Mesothelial cell of epicardium (in vitro differentiated cells): ENCODE measurements at places on chromosomes 16 and 17.

DNA sequence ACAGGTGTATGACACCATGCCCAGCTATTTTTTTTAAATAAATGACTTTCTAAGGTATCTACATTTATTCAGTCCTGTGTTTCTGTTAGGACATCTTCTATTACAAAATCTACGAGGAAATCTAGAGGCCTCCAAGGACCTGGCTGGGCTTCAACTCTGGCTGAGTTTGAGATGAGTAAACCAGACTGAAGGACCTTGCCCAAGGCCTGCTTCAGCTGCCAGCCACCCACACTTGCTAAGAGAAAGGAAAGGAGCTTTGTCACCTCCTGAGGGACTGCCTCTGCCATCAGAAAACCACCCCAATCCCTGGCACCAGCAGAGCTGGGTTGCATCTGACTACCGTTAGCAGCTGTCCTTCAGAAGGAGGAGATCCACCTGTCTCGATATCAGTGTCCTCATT lies 1.3 kb upstream of the MYO1D start:
- no peak for DNase-seq

GRCh38 chr17:35432176-35433074 lies at the start of gene SLFN12:
TSS of gene SLFN12 (minus strand) at chr17:35432500. CDS start at chr17:35423028, 9,472 bp downstream.
- DNase-seq, result no peak

DNA sequence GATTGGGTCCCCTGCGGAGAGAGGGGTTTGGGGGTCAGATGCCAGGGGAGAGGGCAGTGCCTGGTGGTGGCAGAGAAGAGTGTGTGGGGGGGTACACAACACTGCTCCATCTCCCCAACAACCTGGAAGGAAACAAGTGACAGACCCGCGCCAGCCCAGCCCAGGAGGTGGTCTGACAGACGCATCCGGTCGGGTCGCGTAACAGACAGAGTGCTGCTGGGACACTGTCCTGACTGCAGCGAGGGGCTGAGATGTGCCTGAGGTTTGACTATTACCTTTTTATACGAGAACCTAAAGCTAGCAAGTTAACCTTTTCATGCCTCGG lies 16.2 kb downstream of the UNC13D start:
- no peak for DNase-seq

- peak; percentile 86 for DNase-seq
Observed at GRCh38 chr17:41812381-41813151, at the start of gene FKBP10. TSS of gene FKBP10 (plus strand) at chr17:41813004. CDS start at chr17:41813035, 31 bp downstream.

GRCh38 chr17:72631568-72631948 lies 460.9 kb downstream of the SLC39A11 start:
- DNase-seq, result no peak

- no peak for DNase-seq
Observed at GRCh38 chr17:12672947-12673346, 7.3 kb downstream of the MYOCD start.

- DNase-seq, result no peak
Observed at GRCh38 chr16:17026600-17027242, 444.0 kb downstream of the XYLT1 start.

GRCh38 chr17:36641877-36642845 lies 40.8 kb downstream of the MRM1 start:
- no peak for DNase-seq

- no peak for DNase-seq
Observed at GRCh38 chr16:3800019-3800418, 80.5 kb downstream of the CREBBP start.

DNA sequence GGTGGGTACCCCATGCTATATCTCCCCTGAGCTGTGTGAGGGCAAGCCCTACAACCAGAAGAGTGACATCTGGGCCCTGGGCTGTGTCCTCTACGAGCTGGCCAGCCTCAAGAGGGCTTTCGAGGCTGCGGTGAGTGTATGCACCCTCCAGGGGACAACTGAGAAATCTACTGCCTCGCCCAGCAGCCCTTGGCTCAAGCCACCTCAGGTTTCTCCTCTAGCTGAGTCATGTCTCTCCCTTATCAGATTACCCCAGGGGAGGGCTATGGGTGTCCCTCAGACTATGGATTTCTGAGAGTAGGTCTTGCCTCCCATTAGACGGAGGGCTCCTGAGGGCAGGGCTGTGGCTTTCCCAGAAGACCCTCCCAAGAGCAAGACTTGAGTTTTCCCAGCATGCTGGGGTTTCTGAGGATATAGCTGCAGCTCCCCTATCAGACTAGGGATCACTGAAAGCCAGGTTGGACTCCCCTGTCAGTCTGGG lies 6.7 kb downstream of the NEK8 start:
- DNase-seq, result no peak

DNA sequence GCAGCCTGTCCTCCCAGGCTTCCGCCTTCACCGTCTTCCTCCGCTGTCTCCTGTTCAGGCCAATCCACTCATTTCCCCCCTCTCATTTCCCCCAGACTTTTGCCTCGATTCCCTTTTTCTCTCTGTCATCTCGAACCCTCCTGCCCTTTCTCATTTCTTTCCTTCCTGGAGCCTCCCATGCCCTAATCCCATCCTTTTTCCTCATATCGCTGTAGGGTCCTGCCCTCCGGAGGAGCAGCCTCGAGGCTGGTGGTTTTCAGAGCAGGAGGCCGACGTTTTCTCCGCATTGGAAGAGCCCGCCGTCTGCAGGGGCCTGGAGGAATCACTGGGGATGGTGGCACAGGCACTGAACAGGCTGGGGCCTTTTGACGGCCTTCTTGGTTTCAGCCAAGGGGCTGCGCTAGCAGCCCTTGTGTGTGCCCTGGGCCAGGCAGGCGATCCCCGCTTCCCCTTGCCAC lies 597 bp downstream of the OVCA2 start:
- DNase-seq, result no peak

DNA sequence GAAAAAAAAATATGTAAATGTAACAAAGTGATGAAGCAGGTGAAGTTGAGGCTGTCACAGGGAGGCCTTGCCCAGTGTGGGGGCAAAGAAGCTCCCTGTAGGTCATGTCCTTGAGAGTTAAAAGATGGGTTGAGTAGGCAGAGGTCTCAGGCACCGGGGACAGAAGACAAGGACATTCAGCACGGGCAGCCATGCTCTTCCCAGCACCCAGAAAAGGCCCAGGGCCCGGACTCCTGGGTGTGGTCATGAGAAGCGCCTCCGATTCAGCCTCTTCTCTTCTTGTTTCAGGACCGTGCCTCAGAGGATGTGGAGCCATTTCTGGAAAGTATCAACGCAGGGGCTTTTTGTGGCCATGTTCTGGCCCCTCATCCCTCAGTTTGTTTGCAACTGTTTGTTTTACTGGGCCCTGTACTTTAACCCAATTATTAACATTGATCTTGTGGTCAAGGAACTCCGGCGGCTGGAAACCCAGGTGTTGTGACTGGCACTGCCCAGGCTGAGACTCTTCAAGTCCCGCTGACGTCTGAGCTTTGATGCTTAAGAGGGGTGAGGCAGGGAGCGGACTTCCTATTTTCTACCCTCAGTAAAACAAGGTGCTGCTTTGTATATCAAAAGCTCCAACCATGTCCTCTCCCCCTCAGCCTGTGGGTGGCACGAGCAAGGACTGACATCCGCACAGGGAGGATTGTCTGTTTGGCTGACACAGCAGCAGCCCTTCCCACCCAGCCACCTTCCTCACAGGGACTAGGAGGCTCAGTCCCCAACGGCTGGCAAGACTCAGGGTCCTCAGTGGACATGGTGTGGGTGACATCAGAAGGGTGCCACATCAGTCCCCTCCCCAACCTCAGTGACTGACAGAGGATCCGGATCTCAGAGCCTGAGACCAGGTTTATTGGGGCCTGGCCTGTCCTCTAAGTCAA lies 26.5 kb downstream of the PLA2G10 start:
- no peak for DNase-seq

- DNase-seq, result no peak
Observed at GRCh38 chr17:80778716-80779115, 212.9 kb upstream of the CHMP6 start.

DNA sequence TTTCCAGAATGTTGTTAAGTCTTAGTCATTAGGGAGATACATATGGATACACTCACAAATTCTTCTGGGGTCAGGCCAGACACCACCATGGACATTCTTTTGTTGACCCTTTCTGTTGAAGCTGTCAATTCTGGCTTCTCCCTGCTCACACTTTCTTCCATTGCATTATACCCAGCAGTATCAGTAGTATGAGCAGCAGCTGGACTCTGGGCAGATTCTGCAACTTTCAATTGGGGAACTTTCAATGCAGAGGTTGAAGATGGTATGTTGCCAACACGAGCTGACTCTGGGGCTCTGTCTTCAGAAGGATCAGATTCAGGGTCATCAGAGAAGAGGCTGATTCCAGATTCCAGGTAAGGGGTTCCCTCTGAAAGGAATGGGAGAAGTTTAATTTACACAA lies 45.8 kb downstream of the RND2 start:
- no peak for DNase-seq

DNA sequence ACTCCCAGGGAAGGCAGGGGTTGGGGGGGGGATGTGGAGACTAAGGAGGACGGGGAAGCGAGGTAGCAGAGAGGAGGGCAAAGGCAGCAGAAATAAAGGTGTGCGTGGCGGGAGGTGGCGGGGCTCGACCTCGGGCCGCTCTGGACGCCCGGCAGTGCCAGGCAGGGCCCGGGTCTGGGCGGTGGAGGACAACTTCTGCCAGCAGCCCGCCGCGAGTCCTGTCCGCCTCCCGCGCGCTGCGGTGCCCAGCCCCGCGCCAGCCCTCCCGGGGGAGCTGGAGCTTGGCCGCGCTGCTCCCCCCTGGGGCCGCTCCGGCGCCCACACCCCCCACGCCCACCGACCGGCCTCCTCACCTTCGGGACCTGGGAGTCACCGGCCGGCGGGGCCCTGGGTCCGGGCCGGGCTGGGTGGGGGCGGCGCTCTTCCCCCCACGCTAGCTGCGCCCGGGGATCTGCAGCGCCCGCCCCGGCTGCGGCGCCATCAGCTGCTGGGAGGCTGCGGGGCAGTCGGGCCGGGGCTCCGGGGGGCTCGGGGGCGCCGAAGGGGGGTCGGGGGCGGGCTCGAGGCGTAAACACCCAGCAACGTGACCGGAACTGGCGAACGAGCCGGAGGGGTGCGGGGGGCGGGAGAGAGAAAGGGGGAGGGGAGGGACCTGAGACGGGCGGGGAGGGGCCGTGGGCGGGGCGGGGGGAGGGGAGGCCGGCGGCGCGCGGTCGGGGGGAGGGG lies at the start of gene CCDC92B:
TSS of gene CCDC92B (minus strand) at position 595 of the 726 bp plus-strand sequence. CDS start 14,507 bp downstream, outside the sequence.
- no peak for DNase-seq

DNA sequence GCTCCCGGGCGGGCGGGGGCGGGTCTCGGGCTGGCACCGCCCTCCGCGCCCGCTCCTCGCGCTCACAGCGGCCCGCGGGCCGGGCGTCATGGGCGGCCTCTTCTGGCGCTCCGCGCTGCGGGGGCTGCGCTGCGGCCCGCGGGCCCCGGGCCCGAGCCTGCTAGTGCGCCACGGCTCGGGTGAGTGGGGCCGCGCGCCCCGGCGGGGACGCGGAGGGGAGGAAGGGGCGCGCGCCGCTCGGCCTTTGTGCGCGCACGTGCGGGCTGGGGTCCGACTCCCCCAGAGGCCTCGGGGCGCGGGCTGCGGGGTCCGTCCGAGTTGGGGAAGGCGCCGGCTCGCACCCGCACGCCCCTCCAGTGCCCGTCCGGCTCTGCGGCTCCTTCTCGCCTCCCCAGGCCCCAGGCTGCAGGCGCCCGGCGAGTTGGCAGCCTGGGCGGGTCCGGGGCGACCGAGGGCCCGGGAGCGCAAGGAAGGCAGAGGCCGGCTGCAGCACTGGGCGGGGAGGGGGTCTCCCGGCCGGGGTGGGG lies at the start of gene NME4:
TSS of gene NME4 (plus strand) at position 65 of the 527 bp plus-strand sequence. CDS start at position 89, 24 bp downstream.
- DNase-seq, result no peak

DNA sequence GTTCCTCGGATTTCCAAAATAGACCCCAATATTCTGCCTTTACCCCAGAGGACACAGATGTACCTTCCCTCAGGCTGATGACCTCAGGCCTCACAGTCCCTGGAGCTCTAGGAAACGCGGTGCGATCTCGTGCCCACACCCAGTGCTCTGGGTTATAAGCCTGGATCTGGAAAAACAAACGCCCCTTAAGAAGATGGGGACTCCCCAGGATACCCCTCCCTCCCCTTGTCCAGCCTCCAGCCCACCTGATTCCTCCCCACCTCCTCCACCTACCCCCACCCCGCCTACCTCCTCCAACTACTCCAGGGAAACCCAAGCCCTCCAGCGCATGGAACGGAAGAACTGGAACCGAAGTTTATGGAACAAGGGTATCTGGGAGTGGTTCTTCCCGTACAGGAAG lies 19.1 kb downstream of the PRR11 start:
- no peak for DNase-seq

- no peak for DNase-seq
Observed at GRCh38 chr16:57791893-57792461, 10.3 kb downstream of the KIFC3 start.

GRCh38 chr17:10294180-10294579 lies 78.6 kb downstream of the MYH13 start:
- DNase-seq, result no peak

- DNase-seq, result no peak
Observed at GRCh38 chr17:76178124-76178523, 37.1 kb upstream of the FOXJ1 start.

- DNase-seq, result no peak
Observed at GRCh38 chr17:77841742-77842527, 116.6 kb upstream of the TNRC6C start.

DNA sequence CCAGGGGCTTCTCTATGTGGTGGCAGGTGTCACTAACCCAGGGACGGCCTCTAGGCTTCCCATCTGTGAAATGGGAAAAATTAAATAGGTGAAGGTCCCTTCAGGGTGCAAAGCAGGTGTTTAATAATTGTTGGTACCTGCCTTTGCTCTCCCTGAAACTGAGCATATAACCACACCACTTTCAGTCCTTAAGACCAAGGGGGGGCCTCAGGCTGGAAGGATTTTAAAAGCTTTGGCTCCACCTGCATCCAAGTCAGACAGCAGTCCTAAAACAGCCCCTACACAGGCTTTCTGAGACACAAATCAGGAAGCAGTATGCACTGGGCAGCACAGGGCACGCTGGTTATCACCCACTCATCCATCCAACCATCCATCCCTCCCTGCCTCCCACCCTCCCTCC lies 55.0 kb downstream of the TK2 start:
- no peak for DNase-seq

DNA sequence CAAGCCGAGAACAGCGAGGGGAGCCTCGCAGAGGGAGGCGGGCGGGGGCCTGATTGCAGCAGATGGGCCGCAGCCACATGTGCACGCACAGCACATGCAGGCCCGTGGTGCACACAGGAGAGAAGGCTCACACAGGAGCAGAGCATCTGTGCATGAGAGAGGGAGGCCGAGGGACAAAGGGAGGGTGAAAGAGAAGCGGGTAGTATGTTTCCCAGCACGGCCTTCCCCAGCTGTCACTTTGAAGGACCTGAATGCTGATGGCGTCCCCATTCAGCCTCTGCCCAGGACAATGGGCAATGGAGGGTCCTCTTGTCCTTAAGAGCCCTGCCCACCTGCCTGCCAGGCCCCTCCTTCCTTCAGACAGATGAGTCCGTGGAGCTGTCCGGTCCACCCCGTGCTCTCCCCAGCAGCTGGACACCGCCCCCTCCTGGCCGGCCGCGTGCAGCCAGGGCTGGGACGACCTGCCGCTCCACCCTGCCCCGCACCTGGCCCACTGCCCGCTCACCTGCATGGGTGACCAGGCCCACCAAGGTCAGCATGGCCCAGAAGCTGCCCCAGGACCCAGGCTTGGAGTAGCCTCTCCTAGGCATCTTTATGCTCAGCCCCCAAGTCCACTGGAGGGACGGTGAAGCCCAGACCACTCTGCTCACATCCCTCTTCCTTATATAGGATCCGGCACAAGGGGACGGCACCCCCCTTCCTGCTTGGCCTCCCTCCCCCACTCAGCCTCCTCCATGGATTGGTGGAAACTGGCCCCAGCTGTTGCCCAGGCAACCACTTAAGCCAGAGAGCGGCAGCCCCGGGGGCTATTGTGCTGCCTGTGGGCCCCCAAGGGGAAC lies at the start of gene BTBD17:
TSS of gene BTBD17 (minus strand) at position 639 of the 839 bp plus-strand sequence. CDS start at position 590, 49 bp downstream.
- peak; percentile 69 for DNase-seq

- DNase-seq, result no peak
Observed at GRCh38 chr16:19532601-19533000, 8.9 kb downstream of the CCP110 start.

GRCh38 chr16:57775661-57776469 lies 26.4 kb downstream of the KIFC3 start:
- DNase-seq, result no peak
